CD4-positive, alpha-beta T cell treated with Interleukin-2 at 100 ng/mL for 4 hours (primary cell): ENCODE measurements at places on chromosomes 3 and 15.
A peak's percentile ranks its signal among the peaks of the same experiment; 100 is the strongest.

- no peak for DNase-seq
Measured at GRCh38 chr3:72597756-72598195, 250.5 kb downstream of the SHQ1 start.

- no peak for DNase-seq
Measured at GRCh38 chr15:27082526-27082925, 111.5 kb downstream of the GABRG3 start.

DNA sequence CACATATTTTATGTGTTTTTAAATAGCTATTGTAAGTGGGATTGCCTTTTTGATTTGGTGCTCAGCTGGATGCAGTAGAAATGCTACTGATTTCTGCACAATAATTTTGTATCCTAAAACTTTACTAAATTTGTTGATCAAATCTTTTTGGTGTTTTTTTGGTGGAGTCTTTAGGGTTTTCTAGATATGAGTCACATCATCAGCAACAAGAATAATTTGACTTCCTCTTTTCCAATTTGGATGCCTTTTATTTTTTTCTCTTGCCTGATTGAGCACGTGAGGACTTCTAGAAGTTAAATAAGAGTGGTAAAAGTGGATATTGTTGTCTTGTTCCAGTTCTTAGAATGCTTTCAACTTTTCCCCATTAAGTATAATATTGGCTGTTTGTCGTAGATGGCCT is 51.3 kb downstream of the TLNRD1 start:
- no peak for DNase-seq

DNA sequence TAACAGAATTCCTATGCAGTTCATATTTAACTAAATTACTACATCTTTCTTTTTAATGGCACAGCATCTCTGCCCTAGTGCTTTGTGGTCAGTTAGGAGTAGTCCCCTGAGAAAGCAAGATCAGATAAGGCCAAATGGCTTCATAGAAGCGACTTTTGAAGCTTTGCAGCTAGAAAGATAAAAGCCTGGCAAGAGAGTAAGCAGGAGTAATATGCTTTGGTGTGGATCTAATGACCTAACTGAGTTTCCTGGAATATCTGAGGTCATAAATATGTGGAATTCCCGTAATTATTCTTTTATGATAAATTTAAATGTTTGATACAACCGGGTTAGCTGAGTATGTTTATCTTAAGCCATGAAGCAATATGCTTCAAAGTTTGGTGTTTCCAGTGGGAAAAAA is 374.9 kb upstream of the LRRC3B start:
- DNase-seq, result no peak

- DNase-seq, result peak; percentile 32
Measured at GRCh38 chr3:112056451-112056929, 22.0 kb downstream of the TMPRSS7 start.

- no peak for DNase-seq
Measured at GRCh38 chr15:97235611-97235985, 724.9 kb upstream of the ARRDC4 start.

- no peak for DNase-seq
Measured at GRCh38 chr3:43792904-43793303, 102.2 kb downstream of the ABHD5 start.

DNA sequence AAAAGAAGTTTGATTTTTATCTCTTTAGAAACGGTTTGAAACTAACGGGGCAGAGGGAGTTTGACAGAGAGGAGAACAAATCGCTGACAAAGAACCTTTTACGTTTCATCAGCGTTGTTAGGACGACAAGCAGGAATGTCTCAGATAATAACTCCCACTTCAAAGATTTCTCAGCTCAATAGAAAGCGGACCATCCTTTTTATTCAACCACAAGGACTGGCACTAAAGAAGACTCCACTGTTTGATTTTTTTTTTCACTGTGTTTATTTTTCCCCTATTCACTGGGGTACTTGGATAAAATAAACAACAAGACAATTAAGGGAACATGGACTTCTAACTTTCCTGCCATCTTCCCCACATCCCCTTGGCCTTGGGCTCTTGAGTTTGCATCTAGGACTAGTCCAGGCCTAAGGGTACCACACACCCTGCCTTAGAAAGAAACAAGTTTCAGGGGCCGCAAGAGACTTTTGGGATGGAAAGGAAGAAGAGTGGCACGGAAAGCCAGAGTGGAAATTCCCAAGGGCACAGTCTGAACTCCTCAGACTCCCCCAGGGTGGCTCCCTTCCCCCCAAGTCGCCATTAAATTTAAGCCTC is 19.0 kb downstream of the ZIC4 start:
- no peak for DNase-seq

GRCh38 chr3:186213946-186214345 is 105.1 kb upstream of the ETV5 start:
- no peak for DNase-seq

GRCh38 chr3:123399653-123400052 is 49.2 kb downstream of the ADCY5 start:
- DNase-seq, result no peak

- no peak for DNase-seq
Measured at GRCh38 chr15:71821547-71822129, 11.3 kb downstream of the NR2E3 start.

- no peak for DNase-seq
Measured at GRCh38 chr15:70264014-70264582, 166.4 kb upstream of the TLE3 start.

GRCh38 chr3:30292192-30292893 is 314.1 kb upstream of the TGFBR2 start:
- no peak for DNase-seq

DNA sequence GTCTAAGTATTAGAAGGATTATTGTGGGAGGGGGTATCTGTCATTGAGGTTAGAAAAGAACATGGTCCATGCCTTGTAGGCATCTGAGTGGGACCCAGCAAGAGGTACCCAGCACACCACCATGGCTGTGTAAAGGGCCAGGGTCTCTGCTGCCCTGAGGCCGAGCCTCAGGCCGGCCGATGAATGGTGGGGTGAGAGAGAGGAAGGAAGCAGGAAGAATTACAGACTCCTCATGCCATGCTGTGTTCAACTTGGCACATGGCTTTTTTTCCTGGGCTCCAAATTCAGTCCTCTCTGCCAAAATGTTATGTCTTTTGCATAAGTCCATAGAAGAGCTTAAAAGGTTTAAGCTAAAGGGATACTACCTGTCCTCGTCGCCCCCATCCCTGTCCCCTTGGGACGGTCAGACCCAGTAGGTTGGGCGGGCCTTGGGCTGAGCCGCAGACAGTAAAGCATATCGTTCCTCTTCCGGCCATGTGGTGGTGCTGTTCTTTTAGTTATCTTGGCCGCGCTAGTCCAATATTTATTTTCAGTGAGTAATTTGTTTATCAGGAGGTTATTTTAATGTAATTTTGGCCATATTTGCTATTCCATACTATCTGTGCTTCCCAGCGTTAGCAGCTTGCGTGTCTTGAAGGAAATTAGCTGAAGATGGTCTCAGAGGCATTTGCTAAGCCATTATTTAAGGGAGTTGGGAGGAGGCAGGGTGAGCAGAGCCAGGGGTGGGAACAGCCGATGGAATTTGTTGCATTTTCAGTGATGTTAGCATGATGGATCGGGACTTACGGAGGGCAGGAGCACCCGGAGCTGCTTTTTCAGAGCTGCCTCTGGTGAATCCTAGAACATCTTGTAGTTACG is 152.4 kb downstream of the AGBL1 start:
- peak; percentile 29 for DNase-seq

GRCh38 chr15:80931721-80932512 is 57.7 kb downstream of the MESD start:
- DNase-seq, result no peak

- no peak for DNase-seq
Measured at GRCh38 chr3:30184091-30184810, 422.1 kb upstream of the TGFBR2 start.

GRCh38 chr15:49115062-49115461 is 40.3 kb downstream of the COPS2 start:
- DNase-seq, result no peak

GRCh38 chr15:96891046-96891445 is 560.5 kb downstream of the NR2F2 start:
- no peak for DNase-seq

- DNase-seq, result no peak
Measured at GRCh38 chr15:58214591-58215340, 76.6 kb downstream of the AQP9 start.

- DNase-seq, result no peak
Measured at GRCh38 chr3:177463863-177464262, 266.6 kb upstream of the TBL1XR1 start.
